GM20000 (cell line): ENCODE measurements at places on chromosomes 4 and X.
A peak's percentile ranks its signal among the peaks of the same experiment; 100 is the strongest.

GRCh38 chr4:123673971-123674370, 277.4 kb downstream of the SPRY1 start:
- no peak for DNase-seq

GRCh38 chrX:65750674-65751469, 83.4 kb downstream of the MSN start:
- DNase-seq, result peak; percentile 14

GRCh38 chrX:15841853-15842516, 12.6 kb downstream of the AP1S2 start:
- no peak for DNase-seq

DNA sequence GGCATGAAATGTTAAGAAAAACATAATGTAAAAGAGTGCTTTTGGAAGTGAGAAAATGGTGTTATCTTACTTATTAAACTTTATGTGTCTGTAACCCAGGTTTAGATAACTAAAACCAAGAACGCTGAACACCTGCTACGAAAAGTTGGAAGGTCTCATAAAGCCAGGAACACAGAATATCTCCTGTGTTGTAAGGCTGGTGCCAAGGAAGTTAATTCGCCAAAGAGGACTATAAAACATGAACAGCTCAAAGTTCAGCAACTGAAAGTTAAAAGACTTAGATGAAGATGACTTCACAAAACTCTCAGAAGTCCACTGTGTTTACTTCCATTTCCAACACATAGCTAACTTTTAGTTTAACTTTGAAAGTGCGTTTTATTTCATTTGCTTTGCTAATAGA, 54.3 kb downstream of the GPRIN3 start:
- no peak for DNase-seq

DNA sequence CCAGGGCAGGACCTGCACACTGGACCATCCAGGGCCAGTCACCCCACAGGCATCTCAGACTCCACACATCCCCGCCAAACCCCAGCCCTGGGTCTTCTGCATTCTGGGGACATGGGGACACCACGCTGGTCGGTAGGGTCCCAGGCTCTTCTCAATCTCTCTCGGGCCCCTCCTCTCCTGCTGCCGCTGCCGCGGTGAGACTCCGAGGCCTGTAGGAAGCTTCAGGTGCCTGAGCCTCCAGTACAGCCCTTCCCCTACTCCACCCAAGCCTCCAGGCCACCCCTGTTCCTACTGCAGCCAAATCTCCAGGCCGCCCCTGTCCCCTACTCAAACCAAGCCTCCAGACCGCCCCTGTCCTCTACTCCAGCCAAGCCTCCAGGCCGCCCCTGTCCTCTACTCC, 5.5 kb upstream of the ASMT start:
- DNase-seq, result no peak

- no peak for DNase-seq
These were observed 6.3 kb upstream of the TAB3 start for GRCh38 chrX:30895370-30895769.

DNA sequence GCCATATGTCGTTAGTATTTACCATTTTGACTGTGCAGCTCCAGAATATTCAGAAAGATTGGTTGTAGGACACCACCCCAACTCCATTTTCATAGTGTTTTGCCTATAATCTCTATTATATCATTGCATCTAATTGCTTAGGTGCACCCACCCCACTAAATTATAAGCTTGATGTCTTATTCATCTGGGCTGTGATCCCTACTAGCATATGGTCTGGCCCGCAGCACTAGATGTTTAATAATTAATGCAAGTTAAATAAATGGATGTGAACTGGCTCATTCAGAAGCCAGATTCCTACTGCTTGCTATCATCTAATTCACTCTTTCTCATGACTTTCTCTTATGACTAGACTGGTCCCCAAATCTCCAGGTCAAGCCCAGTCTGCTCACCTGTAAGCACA, 143.5 kb downstream of the RELL1 start:
- DNase-seq, result no peak

- DNase-seq, result no peak
These were observed 195.6 kb downstream of the NPNT start for GRCh38 chr4:106090826-106091225.

GRCh38 chrX:30150196-30150895, 65.0 kb upstream of the MAGEB2 start:
- DNase-seq, result no peak

GRCh38 chr4:34972189-34972588, 1272.1 kb downstream of the ARAP2 start:
- no peak for DNase-seq

GRCh38 chr4:113116414-113117357, 67.2 kb downstream of the ANK2 start:
- DNase-seq, result no peak

DNA sequence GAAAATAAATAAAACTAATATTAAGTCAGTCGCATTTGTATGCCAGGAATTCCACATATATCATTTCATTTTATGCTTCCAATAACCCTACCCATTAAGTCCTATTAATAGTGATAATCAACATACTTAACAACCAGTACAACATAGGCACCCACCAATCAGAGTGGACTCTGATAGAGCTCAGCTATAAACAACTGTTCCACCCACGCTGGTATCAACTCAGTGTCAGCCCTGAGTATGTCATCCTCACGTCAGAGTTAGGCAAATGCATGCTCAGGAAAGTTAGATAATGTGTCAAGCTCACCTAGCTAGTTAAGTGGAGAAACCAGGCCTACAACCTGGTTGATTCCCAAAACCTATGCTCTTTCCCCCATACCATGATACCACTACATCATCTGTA, 89.3 kb downstream of the SMARCA1 start:
- no peak for DNase-seq

- no peak for DNase-seq
These were observed 240.0 kb downstream of the BCOR start for GRCh38 chrX:39857780-39858179.

- DNase-seq, result no peak
These were observed 1114.7 kb upstream of the PABPC4L start for GRCh38 chr4:135316266-135316779.

DNA sequence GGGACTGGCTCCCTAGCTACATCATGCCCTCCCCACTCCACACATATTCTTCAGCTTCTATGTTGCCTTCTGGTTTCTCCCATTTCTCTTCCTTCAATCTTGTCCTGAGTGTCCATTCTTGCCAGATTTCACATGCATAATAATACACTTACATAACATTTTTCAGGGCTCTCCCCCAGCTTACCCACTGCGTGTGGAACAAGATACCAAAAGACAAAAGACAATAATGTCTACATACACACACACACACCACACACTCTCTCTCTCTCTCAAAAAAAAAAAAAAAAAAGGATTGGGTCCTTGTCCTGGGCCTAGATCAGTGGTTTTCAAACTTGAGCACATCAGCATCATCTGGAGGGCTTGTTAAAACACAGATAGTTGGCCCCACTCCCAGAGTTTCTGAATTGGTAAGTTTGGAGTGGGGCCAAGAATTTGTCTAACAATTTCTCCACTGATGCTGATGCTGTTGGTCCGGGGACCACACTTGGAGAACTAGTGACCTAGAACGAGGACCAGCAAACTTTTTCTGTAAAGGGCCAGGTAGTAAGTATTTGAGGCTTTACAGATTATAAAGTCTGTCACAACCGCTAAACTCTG, 6.5 kb upstream of the SMARCA1 start:
- no peak for DNase-seq

DNA sequence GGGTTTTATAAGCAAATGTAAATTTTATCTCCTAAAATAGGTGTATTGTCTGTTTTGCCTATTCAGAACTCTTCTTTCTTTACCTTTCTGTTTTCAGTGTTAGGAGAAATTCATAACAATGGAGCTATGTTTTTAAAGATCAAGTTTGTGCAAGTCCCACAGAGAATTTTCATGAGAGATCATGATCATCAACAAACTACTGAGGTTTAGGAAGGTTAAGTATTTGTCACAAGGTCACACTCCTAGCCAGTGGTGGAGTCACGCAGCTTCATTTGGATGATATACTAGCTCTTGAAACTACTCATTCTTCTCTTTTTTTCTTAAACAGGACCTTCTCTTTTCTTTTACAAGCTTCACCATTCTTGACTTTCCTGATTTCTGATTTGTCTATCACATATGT, 892.6 kb upstream of the FRG1 start:
- no peak for DNase-seq

- no peak for DNase-seq
These were observed 989.2 kb upstream of the LCORL start for GRCh38 chr4:19010761-19011160.

- DNase-seq, result peak; percentile 80
These were observed at the start of gene STEEP1 for GRCh38 chrX:119565107-119565663. Gene STEEP1, minus strand, starts transcription at chrX:119565409. Its CDS starts 54 bp downstream, at chrX:119565355.

DNA sequence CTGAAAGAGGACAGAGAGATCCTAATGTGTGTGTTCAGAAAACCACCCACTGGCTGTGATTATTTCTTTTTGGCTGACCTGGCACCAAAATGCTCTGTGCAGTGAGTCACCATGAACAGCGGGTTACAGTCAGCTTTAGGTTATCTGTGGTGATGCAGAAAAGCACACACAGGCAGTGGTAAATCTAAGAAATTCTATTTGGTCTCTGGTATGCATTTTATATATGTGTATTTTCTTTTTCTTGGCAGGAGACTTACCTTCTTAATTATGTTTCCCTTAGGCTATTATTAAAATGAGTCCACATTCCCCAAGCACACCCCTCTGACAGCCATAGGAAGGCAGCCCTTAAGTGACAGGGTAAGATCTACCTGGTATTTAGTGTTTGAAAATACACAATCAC, 79.1 kb upstream of the TFDP3 start:
- DNase-seq, result no peak

DNA sequence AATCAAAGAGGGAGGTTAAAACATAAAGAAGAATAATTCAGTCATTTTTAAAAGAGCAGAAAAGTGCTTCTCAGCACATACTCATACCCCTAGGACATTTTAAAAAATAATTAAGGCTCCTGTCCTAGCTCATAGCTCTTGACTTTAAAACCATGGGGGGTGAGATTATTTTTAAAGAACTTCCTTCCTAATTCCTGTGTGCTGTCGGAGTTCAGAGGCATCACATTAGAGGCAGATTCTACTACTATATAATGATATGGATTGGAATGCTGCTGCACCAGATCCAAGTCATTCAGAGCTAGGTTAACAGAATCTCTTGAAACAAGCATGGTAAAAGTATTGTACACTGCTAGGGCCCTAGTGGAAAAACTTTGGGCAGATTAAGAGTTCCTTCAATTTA, 456.5 kb upstream of the ADGRL3 start:
- DNase-seq, result no peak

DNA sequence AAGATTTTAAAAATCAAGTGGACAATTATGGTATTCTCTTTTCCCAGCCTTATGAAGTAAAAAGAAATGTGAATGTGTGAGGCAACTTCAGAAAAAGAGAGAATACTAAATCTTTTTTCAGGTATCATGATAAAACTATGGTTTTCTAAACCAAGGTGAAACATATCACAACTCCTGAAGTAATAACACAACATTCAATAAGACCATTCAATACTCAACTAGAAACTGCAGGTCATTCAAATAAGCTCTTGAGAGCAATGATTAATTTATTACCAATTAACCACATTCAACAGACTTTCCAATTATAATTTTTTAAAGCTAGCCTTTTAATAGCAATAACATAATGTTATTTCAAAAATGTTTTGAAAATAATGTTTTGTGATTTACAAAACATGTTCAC, 35.8 kb downstream of the SLC10A7 start:
- DNase-seq, result peak; percentile 8

GRCh38 chr4:141884070-141884469, 247.7 kb downstream of the IL15 start:
- no peak for DNase-seq

DNA sequence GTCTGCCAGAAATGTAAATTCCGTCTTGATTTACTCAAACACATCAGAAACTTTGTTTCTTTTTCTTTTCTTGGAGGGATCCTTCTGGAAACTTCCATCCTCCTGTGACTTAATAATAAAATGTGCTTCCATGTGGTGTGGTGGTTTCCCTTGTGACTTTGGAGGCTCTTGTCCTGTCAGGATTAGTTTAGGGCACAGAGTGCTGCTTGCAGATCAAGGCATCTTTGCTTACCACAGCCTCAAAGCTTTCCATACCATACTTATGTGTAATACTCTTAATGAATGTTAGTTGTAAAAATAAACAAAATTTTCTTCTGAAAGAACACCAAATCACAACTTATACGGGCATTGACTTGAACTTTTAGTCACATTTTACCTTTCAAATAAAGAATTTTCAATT, 27.4 kb downstream of the GBA3 start:
- DNase-seq, result no peak

- no peak for DNase-seq
These were observed 170.6 kb upstream of the SCML1 start for GRCh38 chrX:17566740-17567139.

DNA sequence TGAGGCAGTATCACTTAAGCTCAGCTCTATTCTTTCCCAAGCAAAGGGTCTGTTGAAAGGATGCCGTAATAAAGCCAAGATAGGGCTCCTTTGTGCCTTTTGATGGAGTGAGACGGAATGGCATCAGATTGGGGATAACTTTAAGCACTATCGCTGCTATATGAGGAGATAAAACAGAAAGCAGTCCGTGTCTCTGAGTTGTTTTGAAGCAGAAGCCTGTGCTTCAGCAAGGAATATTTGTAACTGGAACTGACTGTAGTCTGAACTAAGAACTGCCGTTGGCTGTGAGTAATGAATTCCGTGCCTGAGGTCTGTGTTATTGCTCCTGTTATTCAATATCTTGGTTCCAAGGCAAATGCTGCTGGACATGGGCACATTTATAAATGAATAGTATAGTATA, 297.4 kb downstream of the ANKRD50 start:
- DNase-seq, result no peak

DNA sequence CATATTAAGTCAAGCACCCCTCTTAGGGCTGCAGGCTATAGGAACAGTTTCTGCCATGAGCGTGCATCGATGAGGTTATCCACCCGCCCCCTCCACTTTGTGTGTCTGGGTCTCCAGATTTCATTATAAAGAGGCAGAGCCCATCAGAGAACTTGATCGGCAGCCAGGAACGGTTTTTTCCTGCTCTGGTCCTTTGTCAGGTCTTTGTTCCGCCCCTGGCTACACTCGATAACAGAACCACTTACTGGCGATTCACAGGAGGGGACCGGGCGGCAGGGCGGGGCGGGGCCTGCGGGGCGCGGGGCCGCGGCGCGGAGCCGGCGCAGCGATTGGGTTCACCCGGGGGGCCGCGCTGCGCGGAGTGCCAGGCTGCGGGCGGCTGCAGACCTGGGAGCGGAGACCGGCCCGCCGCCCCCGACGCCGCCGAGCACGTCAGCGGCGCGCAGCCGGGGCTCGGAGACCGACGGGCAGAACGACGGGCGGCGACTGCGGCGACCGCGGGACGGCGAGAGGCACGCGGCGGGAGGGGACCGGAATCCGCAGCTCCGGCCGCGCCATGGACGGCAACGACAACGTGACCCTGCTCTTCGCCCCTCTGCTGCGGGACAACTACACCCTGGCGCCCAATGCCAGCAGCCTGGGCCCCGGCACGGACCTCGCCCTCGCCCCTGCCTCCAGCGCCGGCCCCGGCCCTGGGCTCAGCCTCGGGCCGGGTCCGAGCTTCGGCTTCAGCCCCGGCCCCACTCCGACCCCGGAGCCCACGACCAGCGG, at the start of gene SLC10A4:
SLC10A4 (plus strand) TSS at position 338 of the 771 bp plus-strand sequence; CDS start at position 557, 219 bp downstream.
- DNase-seq, result peak; percentile 74

DNA sequence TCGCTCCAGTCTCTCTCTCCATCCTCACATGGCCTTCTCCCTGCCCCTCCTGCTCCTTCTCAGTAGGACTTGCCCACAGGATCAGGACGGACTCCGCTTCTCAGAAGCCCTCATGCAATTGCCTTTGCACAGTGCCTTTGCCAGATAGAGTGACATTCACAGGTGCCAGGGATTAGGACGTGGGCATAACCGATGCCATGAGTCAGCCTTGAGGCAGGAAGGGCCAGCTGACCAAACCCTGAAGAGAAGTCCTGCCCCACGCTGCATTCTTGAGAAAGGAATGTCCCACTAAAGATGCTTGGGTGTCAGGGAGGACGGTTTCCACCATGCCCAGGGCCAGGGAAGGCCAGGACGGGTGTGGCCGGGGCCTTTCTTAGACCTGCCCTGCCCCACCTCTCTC, 6.6 kb upstream of the GRPEL1 start:
- no peak for DNase-seq
